ENCODE measurements at places on chromosomes 7 and 10.
A peak's percentile ranks its signal among the peaks of the same experiment; 100 is the strongest.

DNA sequence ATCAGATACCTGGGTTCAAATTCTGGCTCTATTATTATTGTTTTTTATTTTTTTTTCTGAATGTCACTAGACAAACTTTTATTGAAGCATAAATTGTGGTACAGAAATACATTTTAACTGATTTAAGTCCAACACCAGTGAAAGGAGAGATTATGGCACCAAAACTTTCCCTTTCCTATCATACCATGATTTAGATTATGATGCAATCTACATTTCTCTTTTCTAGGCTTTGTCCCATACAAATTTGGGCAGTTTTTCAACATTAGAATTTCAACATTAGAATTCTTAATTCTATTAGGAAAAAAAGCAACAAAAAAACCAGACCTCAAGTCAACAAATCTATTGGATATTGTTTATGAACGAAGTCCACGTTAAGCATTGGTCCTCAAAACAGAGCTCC is 11.0 kb downstream of the AS3MT start:
- no peak for DNase-seq

- no peak for DNase-seq
These were observed 235.9 kb downstream of the KCNMA1 start for GRCh38 chr10:77401683-77402082.

DNA sequence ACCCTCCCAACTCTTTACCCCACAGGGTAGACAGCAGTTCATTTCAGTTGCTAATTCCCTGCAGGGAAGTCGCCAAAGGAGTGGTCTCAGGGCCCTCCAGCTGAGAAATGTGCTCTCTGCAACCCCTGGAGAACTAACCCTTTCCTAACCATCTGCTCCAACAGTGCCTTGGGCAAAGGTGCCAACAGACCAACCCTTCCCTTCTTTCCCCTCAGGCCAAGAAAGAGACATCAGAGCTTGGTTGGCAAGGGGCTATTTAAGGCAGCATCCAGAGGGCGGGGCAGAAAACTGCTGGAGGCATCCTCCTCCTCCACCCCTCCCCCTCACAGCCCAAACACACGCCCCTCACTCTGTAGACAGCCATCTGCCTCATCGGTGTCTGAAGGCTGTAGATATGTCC is 1.7 kb downstream of the SORBS1 start:
- no peak for DNase-seq

DNA sequence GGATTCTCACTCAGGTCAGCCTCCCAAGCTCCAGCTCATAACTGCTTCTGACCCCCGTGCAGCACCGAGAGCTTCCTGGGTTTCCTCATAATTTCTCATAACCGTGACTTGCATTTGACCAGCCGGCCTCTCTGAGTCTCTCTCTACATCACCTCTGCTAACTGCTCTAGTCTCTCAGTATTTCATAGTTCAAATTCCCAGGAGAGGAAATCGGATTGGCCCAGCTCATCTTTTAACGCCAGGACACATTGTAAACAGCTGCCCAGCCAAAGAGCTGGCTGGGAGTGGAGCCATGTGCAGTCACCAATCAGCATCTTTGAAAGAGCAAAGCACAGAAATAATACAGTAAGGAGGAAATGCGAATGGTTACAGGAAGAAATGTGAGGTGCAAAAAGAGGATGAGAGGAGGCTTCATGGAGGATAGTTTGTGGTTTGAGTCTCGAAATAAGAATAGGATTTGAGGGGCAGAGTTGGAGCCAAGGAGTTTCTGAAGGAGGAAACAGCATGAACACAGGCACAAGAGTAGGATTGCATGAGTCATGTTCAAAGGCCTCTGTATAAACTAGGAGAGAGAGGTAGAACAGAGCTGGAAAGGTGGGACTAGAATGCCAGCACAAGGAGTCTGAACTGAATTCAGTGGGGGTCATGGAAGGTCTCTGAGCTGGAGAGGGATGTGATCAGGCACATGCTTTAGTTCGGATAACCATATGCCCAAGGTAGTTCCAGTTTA is 15.2 kb upstream of the LBX1 start:
- DNase-seq, result no peak

DNA sequence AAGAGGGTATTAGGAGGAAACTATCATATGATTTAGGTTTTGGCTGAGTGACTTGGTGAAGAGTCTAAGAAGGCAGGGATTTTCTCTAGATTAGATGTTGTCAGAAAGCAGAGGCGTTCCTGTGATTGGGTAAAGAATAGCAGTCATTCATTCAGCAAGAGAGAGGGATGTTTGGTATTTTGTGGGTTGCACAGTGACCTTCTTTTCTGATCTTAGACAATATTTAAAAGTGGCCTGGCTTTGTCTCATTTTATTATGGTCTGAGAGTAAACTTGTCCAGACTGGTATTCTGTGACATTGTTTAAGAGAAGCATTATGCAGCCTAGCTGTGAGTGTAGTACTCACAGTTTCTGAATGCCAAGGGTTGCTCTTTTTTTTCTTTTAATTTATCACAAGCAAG is 18.5 kb downstream of the HYAL4 start:
- DNase-seq, result no peak

- DNase-seq, result no peak
These were observed 13.1 kb downstream of the BRAT1 start for GRCh38 chr7:2542011-2542915.

GRCh38 chr7:90709501-90710465 is 113.7 kb downstream of the CDK14 start:
- DNase-seq, result no peak

- no peak for DNase-seq
These were observed 22.3 kb downstream of the ZNF775 start for GRCh38 chr7:150401424-150401790.

- no peak for DNase-seq
These were observed 7.9 kb upstream of the C10orf120 start for GRCh38 chr10:122707535-122707934.

GRCh38 chr10:44340557-44340956 is 44.3 kb downstream of the CXCL12 start:
- no peak for DNase-seq

DNA sequence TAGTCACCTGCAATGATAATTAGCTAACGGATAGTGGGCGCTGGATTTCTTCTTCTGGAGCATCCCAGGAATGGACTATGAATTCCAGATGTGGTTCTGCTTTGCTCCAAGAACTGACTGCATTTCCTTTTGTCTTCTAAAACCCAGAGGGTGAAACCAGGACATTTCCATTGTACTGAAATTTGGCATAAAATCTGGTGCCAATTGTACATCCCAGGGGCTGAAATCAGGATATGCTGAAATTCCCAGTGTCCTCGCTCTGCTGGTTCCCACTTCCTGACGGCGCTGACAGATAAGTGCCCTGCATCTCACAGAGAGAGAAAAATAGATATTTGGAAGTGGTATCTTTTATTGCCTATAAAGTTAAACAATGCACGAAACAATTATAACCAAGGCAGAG is 31.9 kb downstream of the RBM20 start:
- no peak for DNase-seq

- DNase-seq, result no peak
These were observed 114.5 kb downstream of the LRRC4 start for GRCh38 chr7:127916735-127917134.

DNA sequence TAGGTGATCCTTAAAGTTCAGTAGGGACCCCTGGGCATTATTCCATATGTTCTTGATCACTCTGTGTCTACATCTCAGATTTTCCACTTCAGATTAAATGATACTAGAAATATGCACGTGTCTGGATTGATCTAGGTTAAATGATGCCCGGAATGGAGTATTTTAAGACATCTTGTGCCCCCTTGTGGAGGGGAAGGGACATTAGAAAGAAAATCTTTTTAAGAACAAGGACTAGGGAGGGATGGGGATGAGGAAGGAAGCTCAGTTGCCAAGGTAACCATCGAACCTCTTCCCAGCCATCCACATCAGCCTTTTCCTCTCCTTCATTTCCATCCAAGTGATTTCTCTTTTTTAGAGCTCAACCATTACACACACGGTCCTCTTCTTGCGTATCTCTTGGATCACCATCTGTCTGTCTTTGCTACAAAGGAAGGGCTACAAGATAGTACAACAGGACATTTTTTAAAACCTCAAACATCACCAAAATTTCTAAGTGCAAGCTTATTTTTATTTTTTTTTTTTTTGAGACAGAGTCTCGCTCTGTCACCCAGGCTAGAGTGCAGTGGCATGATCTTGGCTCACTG is 40.5 kb downstream of the PRSS2 start:
- peak; percentile 79 for DNase-seq

- no peak for DNase-seq
These were observed 3.7 kb downstream of the ZNF680 start for GRCh38 chr7:64559206-64559605.

GRCh38 chr7:5582532-5582935 is 158.9 kb upstream of the TNRC18 start:
- no peak for DNase-seq

DNA sequence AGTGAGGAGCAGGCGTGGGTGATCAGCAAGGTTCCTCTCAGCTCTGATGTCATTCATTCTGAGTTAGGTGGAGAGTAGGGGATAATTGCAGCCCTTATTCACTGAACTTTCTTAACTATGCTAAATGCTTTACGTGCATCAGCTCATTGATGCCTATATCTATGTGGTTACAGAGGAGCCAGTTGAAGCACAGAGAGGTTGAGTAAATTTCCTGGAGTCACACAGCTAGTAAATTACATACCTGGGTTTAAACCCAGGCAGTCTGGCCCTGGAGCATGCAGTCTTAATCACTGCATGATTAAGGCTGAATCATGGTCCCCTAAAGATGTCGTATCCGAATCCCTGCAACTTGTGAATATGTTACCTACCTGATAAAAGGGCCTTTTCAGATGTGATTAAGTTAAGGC is 99.6 kb downstream of the GRK5 start:
- no peak for DNase-seq

DNA sequence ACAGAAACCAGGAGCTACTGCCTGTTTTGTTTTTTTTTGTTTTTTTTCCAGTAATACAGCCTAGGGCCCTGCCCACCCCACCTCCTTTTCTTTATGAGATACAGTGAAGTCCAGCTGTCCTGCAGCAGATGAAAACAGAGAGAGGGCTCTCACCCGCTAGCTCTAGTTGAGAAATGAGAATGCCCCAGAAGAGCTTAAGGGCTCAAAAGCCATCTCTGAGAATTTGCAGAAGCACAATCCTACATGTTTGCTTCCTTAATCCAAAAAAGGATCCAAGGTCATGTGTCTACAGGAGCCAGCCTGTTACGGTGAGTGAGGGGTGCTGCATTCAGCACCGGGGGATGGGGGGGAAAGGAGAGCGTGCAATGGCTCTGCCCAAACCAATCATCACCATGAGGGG is 122.7 kb downstream of the KCNMA1 start:
- DNase-seq, result no peak

GRCh38 chr7:116804471-116804870 is 57.9 kb upstream of the CAPZA2 start:
- DNase-seq, result no peak

DNA sequence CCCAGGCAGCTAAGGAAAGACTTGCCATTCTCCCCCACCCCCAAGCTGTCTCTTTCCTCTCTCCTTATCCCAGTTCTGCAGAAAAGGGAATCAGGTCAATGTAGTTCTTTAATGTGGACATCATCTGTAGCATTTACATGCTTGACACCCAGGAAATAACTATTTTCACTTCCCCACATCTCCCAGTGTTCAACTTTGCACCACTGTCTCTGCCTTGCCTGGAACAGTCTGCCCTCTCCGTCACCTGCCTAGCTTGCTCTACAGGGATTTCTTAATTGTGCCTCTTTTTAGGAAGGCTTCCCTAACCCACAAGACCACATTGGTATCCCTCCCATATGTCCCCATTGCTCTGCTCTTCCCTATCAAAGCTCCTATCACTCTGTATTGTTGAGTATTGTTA is 45.9 kb upstream of the TOMM7 start:
- no peak for DNase-seq

- no peak for DNase-seq
These were observed 155.2 kb downstream of the MAGI2 start for GRCh38 chr7:79298145-79298760.

Data from hematopoietic multipotent progenitor cell treated with erythropoietin and hydrocortisone succinate and interleukin-3 and kit ligand, for 17 days (in vitro differentiated cells).